Right cardiac atrium (tissue), 5 donors: ENCODE measurements at places on chromosomes 6 and 20. TPM values are rescaled to one million over a fixed set of nuclear protein-coding genes. Genes with fewer than 3 reads are reported as not detected.

GRCh38 chr20:58168843-58169242 lies 59.6 kb downstream of the ANKRD60 start:
- DNase-seq: no peak

DNA sequence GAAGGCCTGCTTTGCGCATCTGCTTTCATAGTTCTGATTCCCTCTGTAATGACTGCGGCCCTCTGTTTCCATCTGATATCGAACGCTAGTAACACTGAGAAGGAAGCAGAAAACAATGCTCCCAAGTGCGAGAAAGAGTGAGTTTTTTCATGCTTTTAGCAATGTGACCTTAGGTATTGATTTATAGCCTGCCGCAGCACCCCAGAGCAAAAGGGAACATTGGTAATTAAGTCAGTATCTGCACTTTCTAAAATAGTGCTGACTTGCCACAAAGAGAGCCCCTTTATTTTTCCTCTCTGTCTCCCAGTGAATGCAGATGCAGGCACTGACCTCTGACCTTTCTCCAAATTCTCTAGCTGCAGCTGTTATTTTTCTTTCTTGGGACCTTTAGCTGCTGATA lies 129.8 kb downstream of the HDGFL1 start:
- no peak for DNase-seq

GRCh38 chr6:149990212-149990660 lies 26.5 kb downstream of the ULBP1 start:
- no peak for DNase-seq

DNA sequence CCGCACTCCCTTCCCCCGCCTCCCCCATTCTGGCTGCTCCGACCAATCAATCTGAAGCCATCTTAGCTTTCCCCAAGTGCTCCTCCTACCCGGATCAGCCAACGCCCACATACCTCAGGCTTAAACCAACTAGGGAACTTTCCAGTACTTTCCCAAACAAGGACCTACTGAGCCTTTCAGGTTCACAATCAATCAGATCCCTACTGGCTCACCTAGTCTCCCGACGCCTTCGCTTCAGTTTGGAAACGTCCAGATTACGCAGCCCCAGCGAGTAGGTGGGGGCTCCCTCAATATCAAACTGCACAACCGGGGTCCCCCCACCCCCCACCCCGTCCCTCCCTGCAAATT lies 432 bp downstream of the HSPA1L start:
- DNase-seq: peak; percentile 97

DNA sequence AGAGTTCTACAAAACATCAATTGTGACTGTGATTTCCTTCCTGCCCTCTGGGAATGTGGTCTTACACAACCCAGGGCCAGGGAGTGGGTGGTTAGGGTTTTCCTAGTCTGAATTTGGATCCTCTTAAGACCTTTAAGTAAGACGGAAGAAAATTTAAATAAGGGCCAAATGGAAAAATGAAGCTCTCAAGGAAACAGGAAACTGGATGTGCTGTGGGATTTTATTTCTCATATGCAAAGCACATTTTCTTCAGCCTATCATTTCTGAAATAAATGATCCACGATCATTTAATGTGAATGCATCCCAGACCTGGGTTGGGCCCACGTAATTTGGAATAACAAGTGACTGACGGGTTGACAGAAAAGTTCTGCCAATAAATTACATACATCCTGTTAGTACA lies 243.6 kb downstream of the CLIC5 start:
- DNase-seq: no peak

GRCh38 chr6:105921781-105922180 lies 164.4 kb upstream of the PRDM1 start:
- DNase-seq: no peak

DNA sequence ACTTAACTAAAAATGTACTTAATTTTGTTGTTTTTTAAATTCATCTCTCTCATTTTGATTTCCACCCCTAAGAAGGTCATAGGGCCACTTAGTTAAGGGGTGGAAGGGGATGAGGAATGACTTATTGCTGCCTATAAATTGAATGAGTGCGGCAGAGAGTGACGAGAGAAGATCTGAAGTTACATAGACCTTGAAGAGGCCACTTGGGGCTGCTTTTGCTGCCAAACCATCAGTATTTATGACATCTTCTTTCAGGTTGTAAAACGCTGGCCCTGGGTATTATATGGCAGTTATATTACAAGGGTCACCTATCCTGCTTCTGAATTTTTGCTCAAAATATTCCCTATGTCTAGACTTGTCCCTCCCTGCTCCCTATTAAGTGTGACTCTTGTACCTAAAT lies 119.6 kb upstream of the RIMS1 start:
- DNase-seq: no peak

DNA sequence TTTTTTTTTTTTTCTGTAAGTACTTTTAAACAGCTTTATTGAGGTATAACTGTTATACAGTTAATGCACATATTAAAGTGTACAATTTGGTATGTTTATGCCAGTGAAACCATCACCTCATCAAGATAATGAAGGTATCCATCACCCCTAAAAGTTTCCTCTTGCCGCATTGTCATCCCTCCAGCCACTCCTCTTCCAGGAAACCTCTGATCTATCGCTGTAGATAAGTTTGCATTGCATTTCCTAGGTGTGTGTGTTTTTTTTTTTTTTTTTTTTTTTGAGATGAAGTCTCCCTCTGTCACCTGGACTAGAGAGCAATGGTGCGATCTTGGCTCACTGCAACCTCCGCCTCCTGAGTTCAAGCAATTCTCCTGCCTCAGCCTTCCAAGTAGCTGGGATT lies 3.1 kb downstream of the SLX4IP start:
- no peak for DNase-seq

Gene HM13
- polyA plus RNA-seq: 47.8 TPM

Gene MOG
- polyA plus RNA-seq: 4.8 TPM

Gene TREML1
- polyA plus RNA-seq: 0.14 TPM

Gene CNR1
- 0.41 TPM for polyA plus RNA-seq

Gene PDYN
- polyA plus RNA-seq: not detected
